ENCODE measurements at places on chromosomes 11 and 22.
A peak's percentile ranks its signal among the peaks of the same experiment; 100 is the strongest.

GRCh38 chr11:112993808-112994207, 32.6 kb downstream of the NCAM1 start:
- no peak for DNase-seq

GRCh38 chr22:47280301-47280700, 517.9 kb downstream of the TBC1D22A start:
- no peak for DNase-seq

DNA sequence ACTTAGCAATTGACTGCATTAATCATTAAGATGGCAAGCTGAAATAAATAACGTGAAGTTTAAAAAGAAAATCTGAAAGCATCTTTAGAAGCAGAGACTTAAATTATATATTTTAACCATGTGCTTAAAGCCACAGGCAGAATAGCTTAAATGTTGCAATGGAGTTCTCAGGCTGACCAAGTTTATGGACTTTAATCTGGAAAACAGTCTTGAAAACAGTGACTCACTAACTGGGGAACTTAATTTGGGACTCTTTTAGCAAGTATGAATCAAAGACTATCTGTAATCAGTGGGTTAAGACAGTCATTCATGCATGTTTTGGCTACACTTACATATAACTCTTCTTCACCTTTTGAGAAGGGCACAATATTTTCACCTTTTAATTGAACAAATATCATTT, 12.6 kb upstream of the GLYATL1 start:
- DNase-seq: no peak

DNA sequence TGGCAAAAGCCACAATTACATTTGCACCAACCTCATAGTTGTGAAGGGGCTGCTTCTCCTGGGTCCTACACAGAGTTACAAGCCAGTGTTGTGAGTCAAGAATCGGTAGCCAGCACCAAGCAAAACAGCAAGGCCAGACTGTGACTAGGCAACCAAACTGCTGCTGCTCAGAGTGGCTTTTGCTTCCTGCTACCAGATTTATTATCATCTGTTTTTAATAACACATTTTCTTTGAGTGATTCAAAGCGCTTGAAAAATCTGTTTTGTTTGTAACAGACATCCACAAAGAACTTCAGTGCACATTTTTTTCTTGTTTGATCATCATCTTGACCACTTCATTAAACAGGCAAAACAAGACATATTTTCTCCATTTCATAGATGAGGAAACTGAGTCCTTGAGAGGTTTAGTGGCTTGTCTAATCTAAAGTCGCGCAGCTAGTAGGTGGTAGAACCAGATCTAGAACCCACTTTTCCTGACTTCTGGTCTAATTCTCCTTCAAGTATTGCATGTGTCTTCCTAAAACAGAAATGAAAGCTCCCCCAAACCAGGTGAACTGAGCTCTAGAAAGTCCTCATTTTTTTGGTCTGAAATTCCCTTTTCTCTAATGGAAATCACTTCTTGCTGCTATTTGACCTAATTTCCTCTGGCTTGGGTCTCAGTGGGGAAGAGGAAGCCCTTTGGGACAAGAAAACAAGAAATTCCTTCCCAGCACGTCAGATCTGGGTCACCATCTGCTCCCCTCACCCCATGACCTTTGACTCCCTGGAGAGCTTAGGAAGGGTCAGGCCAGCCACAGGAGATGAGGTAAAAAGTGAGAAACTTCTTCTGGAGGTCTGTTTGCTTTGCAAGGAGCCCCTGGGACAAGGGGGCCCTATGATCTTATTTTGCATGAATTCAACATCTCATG, 39.9 kb downstream of the CWC15 start:
- DNase-seq: no peak

DNA sequence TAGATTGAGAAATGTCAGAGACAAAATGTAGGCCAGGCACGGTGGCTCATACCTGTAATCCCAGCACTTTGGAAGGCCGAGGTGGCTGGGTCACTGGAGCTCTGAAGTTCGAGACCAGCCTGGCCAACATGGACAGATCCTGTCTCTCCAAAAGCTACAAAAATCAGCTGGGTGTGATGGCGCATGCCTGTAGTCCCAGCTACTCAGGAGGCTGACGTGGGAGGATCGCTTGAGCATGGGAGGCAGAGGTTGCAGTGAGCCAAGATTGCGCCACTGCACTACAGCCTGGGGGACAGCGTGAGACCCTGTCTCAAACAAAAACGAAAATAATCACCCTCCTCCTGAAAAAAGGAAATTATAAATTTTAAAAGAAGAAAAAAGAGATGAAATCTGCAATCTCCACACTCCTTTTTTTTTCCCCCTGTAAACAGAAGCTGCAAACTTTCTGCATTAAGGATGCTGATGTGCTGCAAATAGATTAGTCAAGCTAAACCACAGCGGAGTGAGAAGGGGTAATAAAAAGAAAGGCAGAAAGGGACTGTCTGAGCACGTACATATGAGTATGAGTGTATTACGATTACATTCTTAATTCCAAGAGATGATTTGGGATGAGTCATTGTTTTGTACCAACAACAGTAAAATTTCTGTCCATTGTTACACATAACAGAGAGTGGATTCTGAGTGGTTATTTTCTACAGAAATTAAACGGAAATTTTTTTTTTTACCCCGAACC, 87.3 kb downstream of the SIK3 start:
- DNase-seq: no peak

DNA sequence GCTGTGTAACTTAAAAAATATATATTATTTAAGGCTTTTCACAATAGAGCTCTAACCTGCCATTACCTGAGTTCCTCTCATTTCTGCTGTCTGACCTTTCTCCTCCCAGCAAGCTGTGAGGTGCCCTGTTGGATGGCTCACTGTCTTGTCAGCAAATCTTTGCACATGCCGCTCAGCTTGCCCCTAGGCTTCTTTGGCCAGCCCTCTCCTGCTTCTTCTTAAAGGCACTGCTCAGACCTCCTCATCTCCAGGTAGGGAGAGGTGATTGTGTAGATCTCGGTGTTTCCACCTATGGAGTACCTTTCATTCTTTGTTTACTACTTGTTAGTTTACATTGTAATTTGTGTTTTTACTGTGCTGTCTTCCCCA, 96.5 kb downstream of the EXT2 start:
- DNase-seq: no peak

- no peak for DNase-seq
Observed at GRCh38 chr11:12721816-12722604, 47.8 kb downstream of the TEAD1 start.

GRCh38 chr11:95705485-95706124, 84.0 kb downstream of the FAM76B start:
- DNase-seq: peak; percentile 77

DNA sequence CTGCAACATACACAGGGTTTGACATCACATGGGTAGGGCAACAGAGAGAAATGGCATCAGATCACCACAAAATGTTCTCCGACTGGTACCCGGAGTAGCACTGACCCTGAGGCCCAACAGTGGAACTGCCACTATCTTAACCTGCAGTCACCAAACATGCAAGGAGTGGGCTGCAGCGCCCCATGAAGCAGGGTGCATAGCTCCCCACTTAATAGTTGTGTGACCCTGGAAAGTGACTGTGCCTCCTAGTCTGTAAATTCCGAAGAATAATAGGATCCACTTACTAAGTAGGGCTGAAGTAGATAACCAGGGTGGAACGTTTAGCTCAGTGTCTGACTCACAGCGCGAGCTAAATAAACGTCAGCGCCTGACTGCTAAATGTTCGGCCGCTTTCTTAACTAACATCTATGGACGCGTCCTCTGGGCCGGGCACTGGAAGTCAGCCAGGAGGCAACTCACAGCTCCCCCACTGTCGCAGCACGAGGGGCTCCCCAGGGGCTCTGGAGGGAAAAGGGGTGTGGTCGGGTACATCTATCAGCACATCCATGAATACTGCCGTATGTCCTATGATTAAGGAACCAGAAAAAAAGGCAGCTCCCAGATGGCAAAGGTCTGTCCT, 777 bp downstream of the LTO1 start:
- no peak for DNase-seq

GRCh38 chr22:46275455-46276122, 7.8 kb downstream of the TTC38 start:
- no peak for DNase-seq

DNA sequence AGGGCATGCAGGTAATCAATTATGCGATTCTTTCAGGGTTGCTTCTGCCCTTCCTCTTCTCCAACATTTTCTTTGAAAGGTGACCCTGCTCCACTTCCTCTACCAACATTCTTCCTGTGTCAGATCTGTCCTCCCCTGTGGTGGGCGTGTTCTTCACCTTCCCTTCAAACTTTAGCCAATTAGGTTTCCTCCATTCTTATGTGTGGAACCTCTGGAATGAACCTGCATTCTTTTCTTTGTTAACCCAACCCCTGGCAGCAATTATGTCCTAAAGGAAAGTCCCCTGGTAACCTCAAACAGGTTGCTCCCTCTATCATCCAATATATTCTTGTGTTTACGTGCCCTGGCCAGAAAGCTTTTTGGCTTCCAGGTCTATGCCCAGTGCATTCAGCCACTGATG, 22.4 kb downstream of the KIRREL3 start:
- no peak for DNase-seq

DNA sequence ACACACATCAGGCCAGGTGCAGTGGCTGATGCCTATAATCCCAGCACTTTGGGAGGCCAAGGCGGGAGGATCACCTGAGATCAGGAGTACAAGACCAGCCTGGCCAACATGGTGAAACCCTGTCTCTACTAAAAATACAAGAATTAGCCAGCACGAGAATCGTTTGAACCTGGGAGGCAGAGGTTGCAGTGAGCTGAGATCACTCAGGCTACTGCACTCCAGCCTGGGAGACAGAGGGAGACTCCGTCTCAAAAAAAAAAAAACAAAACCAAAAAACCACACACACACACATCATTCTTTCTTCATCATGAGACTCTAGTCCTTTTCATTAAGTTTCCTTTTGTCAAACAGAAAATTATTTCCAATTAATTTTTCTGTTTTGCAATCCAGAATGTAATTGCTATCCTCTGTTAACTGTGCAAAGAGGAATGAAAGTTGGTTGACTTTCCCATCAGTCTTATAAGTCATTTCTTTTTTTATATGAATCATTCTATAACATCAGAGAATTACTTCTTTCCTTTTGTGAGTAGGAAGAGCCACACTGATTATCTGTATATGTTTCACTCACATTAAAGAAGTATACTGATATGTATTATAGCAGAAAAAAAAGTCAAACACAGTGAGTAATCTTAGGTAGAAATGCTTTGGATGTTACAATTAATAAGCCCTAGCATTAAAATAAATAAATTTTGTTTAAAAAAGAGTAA, 52.2 kb downstream of the HORMAD2 start:
- DNase-seq: no peak

GRCh38 chr11:1510928-1511327, 24.3 kb upstream of the MOB2 start:
- no peak for DNase-seq

- no peak for DNase-seq
Observed at GRCh38 chr22:38087855-38088254, 3.9 kb upstream of the SLC16A8 start.

GRCh38 chr22:27775087-27775698, 26.4 kb downstream of the MN1 start:
- no peak for DNase-seq

GRCh38 chr11:78552881-78553280, 21.8 kb downstream of the NARS2 start:
- DNase-seq: no peak

- DNase-seq: no peak
Observed at GRCh38 chr22:47010211-47010610, 247.8 kb downstream of the TBC1D22A start.

GRCh38 chr11:32232516-32232915, 141.6 kb downstream of the RCN1 start:
- no peak for DNase-seq

DNA sequence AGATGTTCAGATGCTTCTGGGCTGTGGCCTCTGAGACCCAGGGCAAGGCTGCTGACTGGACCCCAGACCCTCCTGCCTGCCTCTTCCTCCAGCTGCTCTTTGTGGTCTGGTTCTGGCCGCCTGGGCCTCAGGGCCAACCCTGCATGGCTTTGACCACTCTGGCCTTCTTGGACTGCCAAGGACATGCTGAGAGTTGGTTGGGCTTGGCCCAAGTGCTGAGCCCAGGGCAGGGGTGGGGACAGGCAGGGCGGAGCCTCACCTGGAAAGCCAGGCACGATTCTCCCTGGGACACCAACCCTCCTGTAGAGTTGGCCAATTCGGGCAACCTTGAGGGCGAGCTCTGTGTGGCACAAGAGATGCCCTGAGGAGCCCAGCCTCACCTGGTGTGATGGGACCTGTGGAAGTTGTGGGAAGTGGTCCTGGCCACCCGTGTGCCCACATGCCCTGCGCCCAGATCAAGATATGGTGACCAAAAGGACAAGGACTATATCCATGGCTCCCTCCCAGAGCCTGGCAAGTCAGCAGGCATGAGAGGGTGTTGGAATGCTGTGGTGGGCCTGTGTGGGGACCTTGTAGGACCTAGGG, 11.6 kb downstream of the TANGO2 start:
- no peak for DNase-seq

DNA sequence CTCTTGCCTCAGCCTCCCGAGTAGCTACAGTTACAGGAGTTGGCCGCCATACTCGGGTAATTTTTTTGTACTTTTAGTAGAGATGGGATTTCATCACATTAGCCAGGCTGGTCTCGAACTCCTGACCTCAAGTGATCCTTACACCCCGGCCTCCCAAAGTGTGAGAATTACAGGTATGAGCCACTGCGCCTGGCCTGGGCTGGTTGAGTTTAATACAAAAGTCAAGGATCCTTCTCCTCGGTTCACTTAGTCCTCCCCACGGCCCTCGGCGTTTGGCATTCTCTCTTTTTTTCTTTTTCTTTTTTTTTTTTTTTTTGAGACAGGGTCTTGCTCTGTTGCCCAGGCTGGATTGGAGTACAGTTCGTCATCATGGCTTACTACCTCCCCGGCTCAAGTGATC, 33.0 kb downstream of the MCHR1 start:
- no peak for DNase-seq

DNA sequence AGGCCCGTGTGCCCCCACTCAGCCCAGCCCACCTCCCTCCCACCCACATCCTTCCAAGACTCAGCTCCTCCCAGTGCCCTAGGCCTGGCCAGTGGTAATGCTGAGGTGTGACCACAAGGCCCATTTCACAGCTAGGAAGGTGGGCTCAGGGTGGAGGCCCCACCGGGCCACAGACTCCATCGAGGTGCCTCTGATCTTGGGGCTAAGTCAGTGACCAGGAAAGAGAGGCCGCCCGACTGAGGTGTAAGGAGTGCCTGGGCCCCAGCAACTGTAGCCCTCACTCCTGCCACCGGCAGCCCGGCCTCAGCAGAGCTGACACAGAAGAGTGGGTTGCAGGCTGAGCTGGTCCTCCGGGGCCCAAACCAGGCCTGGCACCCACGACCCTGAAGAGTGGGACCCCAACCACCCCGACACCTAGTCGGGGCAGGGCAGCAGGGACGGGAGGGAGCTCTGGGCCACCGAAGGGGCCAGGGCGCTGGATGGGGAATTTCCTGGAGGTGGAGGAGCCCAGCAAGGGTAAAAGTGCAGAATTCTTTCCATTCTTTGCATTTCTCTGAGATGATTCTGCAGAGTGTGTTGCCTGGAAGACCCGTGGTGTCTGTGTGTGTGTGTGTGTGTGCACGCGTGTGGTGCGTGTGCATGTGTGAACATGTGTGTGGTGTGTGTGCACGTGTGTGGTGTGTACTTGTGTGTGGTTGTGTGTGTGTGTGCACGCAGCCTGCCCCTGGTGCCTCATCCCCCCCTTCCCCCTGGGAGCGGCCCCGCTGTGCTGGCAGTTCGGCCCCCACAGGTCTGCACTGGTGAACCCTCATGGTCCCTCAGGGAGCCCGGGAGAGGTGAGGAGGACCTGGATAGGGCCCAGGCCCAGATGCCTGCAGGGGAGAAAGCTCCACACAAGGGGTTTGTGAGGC, 8.3 kb upstream of the PIM3 start:
- no peak for DNase-seq

Data from stimulated activated CD8-positive, alpha-beta memory T cell treated with anti-CD3 and anti-CD28 coated beads, Interleukin-12 subunit alpha, Interleukin-12 subunit beta, amount 100 ng/mL, for 1 hour (primary cell).